ENCODE measurements at places on chromosomes 2 and 18.

- no peak for DNase-seq
Observed at GRCh38 chr2:8546612-8547283, 135.1 kb upstream of the ID2 start.

- DNase-seq: no peak
Observed at GRCh38 chr18:6427286-6427685, 12.6 kb upstream of the L3MBTL4 start.

DNA sequence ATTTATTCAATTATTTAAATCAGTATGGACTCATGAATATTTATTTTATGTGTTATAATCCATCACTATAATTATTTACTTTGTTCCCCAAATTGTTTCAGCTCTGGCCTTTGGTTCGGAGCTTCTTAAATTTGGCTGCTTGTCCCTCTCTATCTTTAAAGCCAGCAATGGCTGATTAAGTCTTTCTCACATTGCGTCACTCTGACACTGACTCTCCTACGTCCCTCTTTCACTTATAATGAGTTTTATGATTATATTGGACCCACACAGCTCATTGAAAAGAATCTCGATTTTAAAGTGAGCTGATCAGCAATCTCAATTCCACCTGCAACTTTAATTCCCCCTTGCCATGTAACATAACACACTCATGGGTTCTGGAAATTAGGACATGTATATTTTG is 185.2 kb upstream of the SLC39A10 start:
- DNase-seq: no peak

- no peak for DNase-seq
Observed at GRCh38 chr2:148813603-148814065, 61.4 kb upstream of the KIF5C start.

- DNase-seq: no peak
Observed at GRCh38 chr2:163644238-163644637, 91.6 kb downstream of the FIGN start.

- no peak for DNase-seq
Observed at GRCh38 chr2:19971691-19972090, 18.2 kb downstream of the WDR35 start.

DNA sequence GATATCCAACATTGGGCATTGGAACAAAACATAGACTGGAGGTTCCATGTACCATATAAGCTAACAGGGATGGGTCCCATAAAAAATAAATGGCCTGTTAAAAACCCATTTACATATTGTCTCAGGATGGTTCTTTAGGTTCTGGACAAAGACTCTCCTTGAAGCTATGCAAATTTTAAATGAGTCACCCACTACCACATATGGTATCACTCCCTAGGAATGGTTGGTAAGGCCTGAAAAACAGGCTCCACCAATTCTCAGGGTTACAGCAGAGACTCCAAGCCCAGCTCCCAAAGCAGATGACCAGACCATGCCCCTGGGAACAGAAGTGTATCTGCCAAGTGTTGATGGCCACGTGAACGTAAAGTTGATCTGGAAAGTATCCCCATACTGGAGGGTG is 190.7 kb upstream of the SPHKAP start:
- DNase-seq: no peak

- DNase-seq: peak; percentile 24
Observed at GRCh38 chr2:233408366-233409285, 54.3 kb downstream of the DGKD start.

GRCh38 chr18:44393406-44393805 is 287.3 kb upstream of the SETBP1 start:
- no peak for DNase-seq

DNA sequence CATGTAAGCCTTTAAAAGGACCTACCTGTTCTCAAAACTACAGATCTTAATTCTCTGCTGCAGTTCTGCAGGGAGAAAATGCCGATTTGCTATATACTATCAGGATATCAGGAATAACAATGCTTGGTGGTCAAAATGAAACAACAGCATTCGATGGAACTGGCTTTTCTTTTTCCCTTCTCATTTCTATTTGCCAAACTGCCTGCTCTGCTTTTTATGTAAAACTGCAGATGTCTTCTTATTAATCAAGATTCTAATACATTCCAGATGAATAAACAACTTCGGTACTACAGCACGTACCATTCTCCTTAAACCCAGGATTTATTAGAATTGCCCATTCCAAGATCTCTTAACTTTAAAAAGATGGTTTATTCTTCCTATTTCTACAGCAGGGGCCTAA is 100.9 kb downstream of the ZNF521 start:
- no peak for DNase-seq

- no peak for DNase-seq
Observed at GRCh38 chr2:98013407-98014042, 17.8 kb upstream of the TMEM131 start.

DNA sequence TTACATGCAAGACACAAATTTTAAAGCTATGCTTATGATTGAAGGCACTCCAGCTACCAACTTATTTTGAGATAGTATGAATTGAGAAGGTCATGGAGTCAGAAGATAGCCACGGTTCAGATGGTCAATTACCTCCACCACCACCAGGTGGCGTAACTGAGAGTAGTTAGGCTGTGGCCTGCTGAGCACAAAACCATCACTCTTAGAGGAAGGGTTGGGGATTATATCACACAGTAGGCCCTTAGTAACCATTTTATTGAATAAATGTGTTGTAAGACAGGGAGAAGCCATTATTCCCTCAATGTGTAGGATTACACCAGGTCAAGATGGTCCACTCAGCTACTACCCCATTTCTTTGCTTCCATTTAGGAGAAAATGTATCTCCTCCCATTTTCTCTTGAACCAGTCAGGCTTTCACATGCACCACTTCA is 18.8 kb downstream of the KLHL41 start:
- DNase-seq: peak; percentile 31

GRCh38 chr2:239202343-239202742 is 198.5 kb downstream of the HDAC4 start:
- no peak for DNase-seq

DNA sequence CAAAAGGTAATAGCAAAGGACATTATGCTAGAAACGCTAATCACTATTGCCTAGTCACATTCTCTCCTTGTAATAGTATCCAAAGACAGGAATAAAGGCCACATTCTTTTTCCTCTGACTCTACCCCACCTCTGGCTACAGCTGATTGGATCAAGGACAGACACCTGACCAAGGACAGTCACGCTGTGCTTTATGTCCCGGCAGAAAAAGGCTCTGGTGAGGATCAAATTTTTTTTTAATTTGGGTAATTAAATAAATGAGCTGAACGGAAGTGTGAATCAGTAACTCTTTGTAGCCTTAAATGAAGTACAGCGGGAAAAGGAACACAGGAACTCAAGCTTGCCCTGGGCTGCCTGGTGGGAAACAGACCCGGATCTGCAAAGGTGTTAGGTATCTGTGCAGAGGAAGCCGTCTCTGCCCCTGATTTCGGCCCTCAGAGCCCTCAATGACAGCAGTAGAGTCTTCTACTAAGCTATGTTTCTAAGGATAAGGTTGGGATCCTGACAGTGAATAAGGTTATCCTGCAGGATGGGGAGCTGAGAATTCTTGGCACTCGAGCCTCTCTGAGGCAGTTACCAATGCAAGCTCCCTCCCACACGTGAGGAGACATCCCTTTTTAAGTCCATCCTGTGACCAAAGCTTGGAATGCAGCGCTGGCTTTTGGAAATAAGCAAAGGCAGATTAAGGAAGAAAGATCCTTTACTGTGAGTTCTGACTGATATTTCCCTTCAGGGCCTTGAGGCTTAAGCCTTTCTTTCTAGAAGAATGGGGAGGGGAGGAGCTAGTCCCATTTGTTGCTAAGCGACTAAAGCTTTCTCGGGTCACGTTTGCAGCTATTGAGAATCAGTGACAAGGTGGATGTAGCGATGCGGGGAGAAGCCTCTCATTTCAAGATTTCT is 37.8 kb upstream of the IKZF2 start:
- DNase-seq: peak; percentile 0

- no peak for DNase-seq
Observed at GRCh38 chr2:46803547-46803878, 112.1 kb downstream of the MCFD2 start.

DNA sequence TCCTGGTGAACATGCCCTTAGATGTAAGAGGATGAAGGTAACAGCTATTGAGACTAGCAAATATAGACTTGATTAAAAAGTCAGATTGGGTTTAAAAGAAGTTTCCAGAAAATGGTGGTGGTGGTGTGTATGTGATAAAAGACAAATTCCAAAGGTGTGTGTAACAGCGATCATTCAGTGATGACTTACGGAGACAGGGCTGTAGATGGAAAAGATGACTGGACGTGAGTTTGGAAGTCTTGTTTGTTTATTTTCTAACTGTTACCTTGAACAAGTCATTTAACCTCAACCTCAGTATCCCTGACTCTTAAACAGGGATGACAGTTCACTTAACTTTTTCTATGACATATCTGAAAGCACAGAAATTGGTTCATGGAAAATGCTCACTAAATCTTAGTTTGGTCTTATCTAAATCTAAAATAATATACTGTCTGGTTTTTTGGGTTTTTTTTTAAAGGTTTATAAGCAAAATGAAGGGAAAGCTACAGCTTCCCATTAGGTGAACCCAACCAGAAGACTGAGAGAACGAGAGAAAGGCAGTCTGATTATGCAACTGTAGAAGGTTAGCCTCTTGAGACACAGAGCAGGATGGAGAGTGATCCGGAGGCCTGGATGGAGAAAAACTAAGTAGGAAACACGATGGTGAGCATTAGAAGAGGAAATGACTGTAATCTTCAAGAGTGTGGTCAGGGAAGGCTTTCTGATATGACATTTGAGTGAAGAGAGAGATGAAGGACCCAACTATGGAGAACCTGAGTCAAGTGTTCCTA is 71.9 kb downstream of the TCF4 start:
- no peak for DNase-seq

DNA sequence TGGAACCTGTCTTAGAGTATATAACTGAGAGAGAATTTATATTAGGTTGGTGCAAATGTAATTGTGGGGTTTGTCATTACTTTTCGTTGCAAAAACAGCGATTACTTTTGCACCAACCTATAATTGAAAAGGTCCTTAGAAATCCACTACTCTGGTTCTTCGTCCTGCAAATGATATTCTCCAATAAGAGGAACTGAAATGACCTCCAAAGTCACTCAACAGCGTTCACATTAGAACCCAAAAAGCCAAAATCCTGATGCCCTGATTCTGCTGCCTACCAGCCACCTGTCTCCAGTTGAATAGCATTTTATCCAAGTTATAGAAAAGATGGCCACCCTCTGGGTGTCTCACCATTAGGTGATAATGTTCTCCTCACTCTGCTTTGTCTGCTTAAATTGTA is 230.6 kb downstream of the SETBP1 start:
- no peak for DNase-seq

DNA sequence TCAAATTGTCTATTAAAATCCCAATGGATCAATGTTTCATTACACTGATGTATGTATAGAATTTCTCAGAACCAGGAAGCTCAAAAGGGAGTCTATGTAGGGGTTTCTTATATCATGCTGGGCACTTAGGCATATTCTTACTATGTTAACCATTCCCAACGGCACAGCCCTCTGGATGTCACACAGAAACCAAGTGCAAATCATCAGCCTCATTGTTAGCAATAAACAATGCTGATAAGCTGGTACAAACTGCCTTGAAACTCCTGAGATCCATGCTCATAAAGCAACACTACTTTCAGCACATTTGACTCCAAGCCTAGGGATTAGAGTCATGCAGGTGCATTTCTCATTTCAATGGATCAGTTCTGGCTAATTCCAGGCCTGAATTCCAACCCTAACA is 730.2 kb upstream of the SLC39A10 start:
- no peak for DNase-seq

- DNase-seq: no peak
Observed at GRCh38 chr2:69114534-69114933, 101.6 kb downstream of the ANTXR1 start.

DNA sequence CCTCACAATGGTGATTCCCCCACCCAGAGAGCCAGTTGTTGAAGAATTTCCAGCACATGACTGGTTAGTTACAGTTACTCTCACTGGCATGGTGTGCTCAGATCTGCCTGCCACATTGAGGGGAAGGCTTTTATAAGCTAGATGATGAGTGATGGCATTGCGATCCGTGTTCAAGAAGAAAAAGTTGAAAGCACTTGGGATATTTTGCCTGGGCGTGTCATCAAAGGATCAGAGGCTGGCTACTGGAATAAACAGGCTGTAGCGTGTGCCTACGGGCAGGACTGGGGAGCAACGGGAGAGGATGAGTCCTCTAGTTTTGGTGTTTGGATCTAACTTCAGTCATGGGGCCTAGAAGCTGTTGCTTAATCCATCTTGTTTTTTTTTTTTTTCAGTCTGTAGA is 175.0 kb downstream of the SETBP1 start:
- no peak for DNase-seq

DNA sequence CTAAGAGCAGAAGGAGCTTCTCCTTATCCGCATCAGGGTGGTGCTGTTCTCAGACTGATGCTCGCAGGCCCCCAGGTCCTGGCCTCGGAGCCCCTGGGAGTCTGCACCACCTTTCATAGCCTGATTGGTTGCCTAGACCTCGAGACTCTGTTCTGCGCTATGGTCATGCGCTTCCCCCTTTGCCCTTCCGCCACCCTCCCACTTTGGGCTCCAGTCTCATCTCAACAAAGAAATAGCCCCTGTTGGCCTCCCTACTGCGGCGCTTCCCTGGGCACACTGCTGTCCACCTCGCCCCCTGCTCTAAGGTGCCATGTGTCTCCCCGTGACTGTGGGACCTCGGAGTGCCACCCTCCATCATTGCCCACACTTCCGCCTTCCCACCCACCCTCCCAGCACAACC is 102.9 kb upstream of the TWIST2 start:
- DNase-seq: no peak

DNA sequence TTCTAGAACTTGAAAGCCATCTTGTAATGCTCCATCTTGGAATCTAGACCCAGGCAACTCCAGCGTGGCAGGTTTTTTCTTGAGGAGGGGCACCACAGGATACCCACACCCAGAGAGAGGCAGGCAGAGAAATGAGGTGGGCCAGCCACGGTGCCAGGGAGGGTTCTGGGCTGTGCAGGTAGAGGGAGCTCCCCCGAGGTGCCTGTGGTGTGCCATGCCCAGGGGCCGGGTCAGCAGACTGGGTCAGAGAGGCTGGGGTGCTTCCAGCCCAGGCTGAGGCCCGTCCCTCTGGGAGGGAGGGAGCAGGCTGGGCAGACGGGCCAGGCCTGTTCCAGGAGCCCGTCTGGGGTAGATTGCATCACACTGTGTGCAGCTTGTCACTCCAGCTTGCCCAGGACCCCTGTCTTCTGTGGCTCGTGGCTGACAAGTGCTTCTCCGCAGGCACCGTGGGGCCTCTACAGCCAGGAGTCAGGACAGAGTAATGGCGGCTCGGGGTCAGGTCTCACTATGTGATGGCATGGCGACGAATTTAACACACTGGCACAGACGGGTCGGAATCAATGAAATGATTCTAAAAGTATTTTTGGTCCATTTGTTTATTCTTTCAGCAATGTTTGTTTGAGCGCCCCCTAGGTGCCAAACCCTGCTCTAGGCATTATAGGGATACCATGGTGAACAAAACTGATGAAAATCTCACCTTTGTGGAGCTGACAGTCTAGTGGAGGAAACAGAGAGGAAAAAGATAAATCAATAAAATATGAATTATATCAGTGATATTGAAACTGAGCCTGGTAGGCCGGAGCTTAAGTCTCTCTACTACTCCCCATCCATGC is 144.0 kb downstream of the ACOXL start:
- DNase-seq: no peak

- DNase-seq: no peak
Observed at GRCh38 chr18:57887543-57888383, 84.6 kb upstream of the ATP8B1 start.
